ENCODE measurements at places on chromosomes 5 and 9. TPM values are rescaled to one million over a fixed set of nuclear protein-coding genes. Genes with fewer than 3 reads are reported as not detected.

Gene GPR21
- 0.24 TPM for polyA plus RNA-seq

Gene SLC12A2
- polyA plus RNA-seq, result 86.8 TPM

Gene ADAMTS12
- polyA plus RNA-seq, result 4.2 TPM

Gene NR2F1-AS1
- polyA plus RNA-seq, result 7.2 TPM

Gene ZNG1F
- 27.5 TPM for polyA plus RNA-seq

Gene HINT2
- polyA plus RNA-seq, result 29.7 TPM

Gene ASS1
- polyA plus RNA-seq, result 704 TPM

Gene GPRIN1
- polyA plus RNA-seq, result 7.0 TPM

Gene WNT8A
- not detected for polyA plus RNA-seq

Gene SEMA6A
- 55.9 TPM for polyA plus RNA-seq

Gene HAPLN1
- polyA plus RNA-seq, result 5.0 TPM

Gene IL9
- polyA plus RNA-seq, result not detected

Gene RMRP
- not detected for polyA plus RNA-seq

Gene INSYN2B
- polyA plus RNA-seq, result 0.34 TPM

Gene SPATA31C1
- polyA plus RNA-seq, result 0.18 TPM

Gene SLC1A3
- polyA plus RNA-seq, result 4.2 TPM

Gene IFNA2
- not detected for polyA plus RNA-seq

Gene BTNL3
- polyA plus RNA-seq, result 158 TPM

Gene FOXD4L6
- polyA plus RNA-seq, result 0.06 TPM

- no peak for DNase-seq
These were observed 65.0 kb downstream of the DOCK8 start for GRCh38 chr9:279674-280073.

DNA sequence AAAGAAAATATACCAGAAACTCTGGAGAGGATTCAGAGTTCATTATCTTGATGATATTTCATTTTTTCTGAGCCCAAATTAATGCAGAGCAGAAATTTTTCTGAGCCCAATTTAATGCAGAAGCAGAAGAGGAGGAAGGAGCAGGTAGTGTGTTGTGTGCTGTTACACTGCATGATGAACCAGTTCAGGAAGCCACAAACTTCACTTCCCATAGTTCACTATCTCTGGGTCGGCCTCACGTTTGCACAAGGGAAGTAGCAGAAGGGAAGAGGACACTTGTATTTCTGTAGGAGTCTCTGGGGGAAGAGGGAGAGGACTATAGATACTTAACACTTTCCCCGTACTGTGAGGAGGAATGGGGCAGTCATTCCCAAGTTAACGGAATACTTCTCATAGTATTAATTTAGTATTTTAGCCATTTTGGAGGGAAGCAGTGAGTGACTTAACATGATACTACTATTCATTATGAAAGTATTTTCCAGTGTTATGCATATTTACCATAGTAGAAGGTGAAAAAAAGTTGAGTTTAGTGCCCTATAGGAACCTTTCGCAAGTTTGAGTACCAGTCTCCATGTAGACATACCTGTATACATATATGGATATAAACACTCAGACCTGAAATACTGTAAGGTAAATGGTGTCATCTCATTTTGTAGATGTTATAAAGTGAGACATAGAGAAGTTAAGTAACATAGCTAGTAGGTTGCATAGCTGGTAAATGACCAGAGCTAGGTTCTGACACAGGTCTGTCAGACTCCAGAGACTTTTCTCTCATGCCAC is 30.0 kb downstream of the XPA start:
- no peak for DNase-seq

GRCh38 chr9:122991370-122991830 is 42.1 kb upstream of the GPR21 start:
- peak; percentile 27 for DNase-seq

DNA sequence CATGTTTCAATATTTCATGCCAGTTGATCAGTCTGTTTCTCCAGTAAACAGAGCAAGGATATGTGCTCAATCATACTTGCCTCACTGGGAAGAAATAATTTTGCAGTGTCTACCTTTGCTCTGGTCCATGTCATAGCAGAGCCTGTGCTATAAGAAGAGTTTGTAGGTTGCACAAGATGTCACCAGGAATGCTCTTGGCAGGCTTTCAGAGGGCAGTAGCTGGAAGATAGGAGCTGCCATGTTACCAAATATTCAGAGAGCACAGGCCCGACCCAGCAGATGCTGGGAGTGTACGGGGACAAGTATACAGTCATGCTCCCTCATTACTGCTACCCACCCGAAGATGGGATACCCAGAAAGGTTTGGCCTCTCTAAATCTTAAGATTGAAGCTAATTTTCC is 102.7 kb downstream of the UGCG start:
- DNase-seq, result no peak

- DNase-seq, result no peak
These were observed 30.7 kb upstream of the CCNB1 start for GRCh38 chr5:69136293-69136692.

DNA sequence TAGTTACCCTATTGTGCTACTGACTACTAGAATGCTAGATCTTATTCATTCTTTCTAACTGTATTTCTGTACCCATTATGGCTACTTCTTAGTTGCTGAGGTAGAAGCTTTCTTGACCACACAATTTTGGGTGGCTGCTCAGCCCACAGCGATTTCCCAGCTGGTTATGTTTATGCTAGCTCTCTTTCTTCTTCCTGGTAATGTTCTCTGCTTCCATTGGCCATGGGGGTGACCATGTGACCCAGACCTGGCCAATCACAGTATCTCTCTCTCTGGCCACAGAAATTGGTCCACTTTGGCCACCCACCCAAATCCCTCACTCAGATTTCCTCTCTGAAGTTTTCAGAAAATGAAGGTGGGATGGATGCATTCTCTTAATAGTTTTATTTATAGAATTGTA is 427.9 kb upstream of the CLINT1 start:
- DNase-seq, result no peak

DNA sequence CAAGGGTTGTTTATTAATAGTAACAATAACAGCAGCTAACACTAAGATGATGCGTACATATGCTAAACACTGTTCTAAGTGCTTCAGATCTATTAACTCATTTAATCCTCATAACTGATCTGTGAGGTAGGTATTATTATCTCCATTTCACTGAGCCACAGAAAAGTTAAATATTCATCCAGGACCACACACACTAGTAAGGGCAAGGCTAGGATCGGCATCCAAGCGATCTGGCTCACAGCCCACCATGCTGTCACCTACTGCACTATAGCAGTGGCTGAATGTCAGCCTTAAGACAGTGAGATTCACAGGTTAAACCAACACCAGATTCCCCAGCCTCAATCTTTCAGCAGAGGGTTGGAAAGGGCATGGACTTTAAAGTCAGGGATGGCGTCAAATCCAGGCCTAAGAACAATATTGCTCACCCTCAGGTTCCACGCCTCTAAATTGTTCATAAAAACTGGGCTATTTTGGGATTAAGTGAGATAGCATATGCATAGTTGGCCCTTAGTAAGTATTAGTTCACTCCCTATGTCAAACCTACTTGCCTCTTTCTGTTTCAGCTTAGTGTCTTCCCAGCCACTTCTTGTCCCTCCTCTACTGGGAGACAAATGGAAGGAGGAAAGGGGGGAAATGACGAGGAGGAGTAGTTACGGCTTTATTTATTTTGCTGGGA is 150.8 kb downstream of the MAPKAP1 start:
- DNase-seq, result no peak

GRCh38 chr9:68683433-68683832 is 21.6 kb upstream of the PIP5K1B start:
- no peak for DNase-seq

DNA sequence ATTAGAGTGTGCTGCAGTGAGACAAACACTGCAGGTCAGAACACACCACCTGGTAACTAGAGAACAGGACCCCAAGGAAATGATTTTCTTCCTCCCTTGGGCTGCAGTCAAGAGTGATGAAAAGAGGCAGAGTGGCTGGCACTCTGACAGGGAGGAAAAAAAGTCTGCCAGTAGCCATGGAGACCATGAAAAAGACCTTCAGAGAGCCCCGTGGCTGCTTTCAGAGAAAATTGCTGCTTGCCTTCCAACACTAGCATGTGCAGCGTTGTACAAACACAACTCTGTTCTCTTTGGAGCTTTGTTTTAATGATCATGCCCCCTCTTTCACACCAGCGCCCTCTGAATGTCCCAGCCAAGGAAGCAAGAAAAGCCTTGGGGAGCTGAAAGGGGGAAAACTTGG is 68.8 kb downstream of the ANKRD55 start:
- DNase-seq, result no peak

DNA sequence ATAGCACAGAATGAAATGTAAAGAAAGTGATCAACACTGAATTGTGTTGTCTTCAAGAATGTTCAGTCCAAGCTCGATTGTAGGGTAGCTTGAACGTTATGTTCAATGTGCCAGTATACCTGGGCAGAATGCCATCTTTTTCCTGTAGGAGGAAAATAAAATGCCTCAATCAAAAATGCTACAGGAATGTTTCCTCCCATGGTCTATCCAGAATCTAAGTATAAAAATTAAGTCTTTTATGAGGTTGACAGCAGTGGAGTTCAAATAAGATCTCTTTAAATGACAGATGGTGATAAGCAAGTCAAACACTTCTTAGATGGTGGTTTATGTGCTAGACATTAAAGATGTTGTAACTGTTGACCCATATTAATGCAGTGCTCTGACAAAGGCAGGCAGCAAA is 488.6 kb downstream of the CSNK1G3 start:
- no peak for DNase-seq

- DNase-seq, result no peak
These were observed 509 bp downstream of the LVRN start for GRCh38 chr5:115962565-115963402.

DNA sequence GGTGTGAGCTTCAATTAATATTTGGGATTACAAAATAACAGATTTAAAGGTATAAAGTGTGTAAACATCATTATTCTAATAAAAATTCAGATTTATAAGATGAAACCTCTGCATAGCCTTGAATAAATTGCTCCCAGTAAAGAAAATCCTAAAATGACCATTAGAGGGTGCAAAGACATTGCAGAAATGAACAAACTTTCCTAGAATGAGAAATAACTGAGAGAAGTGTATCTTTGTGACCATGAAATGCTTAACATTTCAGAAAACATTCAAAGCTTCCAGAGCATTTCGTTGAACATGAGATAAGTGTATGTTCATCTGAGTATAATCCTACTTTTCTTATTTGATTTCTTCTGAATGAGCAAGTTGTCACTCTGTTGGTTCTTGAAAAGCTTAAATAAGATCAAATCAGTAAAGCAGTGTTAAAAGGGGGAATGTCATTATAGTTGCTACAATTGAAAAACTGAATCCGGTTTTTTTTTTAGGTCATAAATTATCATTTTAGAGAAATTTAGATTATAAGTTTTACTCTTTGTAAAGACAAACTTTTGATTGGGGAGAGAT is 24.7 kb upstream of the NUDT12 start:
- DNase-seq, result no peak

DNA sequence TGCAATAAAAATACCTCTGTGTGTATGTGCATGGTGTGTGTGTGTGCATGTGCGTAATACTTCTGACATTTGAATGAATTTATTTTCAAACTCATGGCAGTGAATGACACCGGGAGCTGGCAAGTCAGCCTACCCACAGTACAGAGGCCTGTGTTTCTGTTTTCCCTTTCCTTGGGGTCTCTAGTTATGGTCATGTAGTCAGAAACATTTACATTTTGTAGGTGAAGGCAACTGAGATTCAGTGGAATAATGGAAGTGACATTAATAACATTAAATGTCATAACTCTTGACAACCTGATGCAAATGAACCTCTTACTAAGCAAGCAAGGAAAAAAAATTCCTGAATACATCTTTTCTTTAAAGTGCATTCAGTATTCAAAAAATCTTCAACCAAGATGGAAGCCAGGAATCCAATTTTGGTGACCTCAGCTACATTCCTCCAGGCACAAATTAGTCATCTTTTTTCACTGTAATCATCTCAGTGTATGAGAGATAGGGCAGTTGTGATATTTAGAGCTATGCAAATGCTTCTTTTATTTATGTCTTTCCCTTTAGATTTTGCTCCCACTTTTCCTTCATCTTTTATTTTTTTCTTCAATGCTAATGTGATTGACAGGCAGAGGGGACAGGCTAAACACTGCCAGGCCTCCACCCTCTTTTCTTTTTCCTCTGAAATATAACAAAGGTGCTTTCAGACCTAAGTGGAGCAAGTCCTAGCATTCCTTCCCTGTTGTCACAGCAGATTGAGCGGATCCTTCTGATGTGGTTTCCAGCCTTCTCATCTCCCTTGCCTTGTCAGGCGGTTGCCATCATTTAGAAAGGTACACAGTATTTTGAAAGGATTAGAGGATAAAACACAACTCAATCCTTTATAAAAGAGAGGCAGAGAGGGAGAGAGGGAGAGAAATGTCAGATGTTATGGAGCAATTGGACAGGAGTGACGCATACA is 569.8 kb upstream of the ADAMTS16 start:
- no peak for DNase-seq

- DNase-seq, result no peak
These were observed 443.1 kb upstream of the ZNF462 start for GRCh38 chr9:106419829-106420228.

DNA sequence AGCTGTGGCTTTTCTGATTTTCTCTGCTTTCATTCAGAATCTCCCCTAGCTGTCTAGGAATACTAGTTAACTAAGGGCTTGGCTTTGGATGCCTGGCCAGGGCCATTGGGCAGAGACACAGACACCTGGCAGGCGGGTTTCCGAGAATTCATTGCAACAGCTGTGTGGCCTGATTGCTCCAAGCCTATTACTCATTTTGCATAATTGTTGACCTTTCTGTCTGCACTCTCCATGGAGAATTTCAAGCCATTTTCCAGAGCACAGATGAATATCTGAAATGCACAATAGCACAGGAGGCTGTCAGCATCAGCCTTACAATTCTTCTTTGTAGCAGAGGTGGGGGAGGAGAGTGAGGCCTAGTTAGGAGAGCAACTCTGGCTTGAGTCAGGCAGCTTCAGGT is 310.5 kb downstream of the DMAC1 start:
- no peak for DNase-seq

GRCh38 chr9:115413304-115413703 is 295.3 kb upstream of the TNC start:
- DNase-seq, result no peak

DNA sequence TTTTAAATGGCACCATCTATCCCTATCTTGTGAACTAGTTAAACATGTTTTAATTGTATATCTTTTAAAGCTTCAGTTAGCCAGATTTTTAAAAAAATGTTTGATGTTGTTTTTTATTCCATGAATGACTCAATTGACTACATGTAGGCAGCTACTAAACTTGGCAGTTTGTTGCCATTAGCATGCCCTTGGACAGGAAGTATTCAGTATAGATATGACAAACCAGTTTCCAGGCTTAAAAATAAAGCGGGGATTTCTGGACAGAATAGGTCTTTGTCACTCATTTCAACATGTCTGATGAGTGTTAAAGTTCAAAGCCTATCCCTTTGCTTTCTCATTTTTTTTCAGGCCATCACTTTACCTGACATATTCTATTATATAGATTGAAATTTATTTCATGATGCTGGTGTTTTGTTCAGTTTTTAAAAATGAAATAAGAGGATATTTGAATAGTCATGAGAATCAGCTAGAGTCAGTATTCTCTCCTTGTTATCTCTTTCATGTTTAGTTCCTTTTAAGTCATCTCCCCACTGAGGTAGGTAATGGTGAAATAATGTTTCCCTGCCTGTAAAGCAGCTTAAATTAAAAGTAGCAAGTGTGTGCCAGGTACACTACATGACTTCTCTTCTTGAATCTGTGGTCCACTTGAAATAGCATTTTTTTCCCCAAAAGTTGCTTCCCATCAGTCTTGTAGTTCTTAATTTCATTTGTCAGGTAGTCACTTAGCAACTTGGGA is 11.9 kb downstream of the TNFAIP8 start:
- no peak for DNase-seq

GRCh38 chr5:76099286-76099702 is 16.1 kb downstream of the SV2C start:
- no peak for DNase-seq
